Smooth muscle cell of trachea (primary cell): ENCODE measurements at places on chromosomes 2 and 18. TPM values are rescaled to one million over a fixed set of nuclear protein-coding genes. Genes with fewer than 3 reads are reported as not detected.

GREB1 gene
- 0.44 and 2.2 TPM in 2 replicates for total RNA-seq

TRIM43 gene
- not detected in 2 replicates for total RNA-seq

INHBB gene
- not detected in 2 replicates for total RNA-seq

LIMS3 gene
- 2.3 TPM in 1 of 2 replicates, not detected in the other for total RNA-seq

ITSN2 gene
- total RNA-seq = 33.7 and 36.2 TPM in 2 replicates

SLC4A1AP gene
- total RNA-seq = 28.1 and 38.7 TPM in 2 replicates

UGT1A3 gene
- total RNA-seq = not detected in 2 replicates

CTAGE1 gene
- under 0.01 TPM in 1 of 2 replicates, not detected in the other for total RNA-seq
